ENCODE measurements at places on chromosomes 4 and X.

- DNase-seq: no peak
These were observed 937.2 kb upstream of the GRID2 start for GRCh38 chr4:91366554-91366953.

DNA sequence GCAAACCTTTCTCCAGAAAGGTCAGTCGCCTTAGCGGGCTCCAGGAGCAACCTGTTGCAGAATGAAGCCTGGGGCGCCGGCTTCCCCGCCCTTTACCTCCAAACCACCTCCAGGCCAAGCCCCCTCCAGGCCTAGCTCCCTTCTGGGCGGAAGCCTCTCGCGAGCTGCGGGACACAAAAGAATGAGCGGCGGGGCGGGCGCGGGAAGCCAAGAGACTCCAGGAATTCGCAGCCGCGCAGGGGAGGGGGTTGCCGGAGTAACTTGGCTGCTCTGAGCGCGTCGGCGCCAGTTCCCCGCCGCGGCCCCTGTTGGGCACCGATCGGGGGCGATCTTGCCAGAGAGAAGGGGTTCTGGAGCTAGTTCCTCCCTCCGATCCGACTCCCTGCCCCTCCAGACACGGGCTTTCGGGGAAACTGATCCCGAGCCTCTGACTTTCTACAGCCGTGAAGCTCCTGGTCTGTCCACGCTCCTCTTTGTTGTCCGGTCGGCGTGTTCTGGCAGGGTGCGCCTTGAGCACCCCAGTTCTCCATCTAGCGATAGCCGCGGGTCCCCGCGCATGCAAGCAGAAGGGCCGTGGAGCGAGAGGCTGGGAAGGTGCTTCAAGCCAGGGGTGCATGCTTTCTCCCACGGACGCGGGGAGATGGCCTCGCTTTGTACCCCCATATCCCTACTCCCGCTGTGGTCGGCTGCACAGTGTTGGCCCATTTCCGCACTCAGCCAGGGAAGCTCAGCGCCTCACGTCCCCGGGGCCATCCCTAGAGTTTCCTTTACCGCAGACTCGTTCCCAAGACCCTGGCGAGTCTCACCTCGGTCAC is 1.2 kb downstream of the PROM1 start:
- peak; percentile 9 for DNase-seq

DNA sequence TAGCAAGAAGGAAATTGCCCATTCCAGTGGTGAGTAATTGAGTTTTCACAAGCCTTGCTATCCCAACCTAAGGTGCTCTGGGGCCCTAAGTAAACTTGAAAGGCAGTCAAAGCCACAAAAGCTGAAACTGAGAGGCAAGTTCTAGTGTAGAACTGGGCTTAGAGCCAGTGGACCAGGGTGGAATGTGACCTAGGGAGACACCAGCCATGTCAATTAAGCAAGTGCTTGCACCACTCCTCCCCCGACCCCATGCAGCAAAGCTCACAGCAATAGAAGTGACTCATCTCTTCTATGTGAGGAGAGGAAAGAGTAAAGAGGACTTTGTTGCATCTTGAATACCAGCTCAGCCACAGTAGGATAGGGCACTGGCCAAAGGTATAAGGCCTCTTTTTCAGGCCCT is 486.1 kb upstream of the POU3F4 start:
- no peak for DNase-seq

DNA sequence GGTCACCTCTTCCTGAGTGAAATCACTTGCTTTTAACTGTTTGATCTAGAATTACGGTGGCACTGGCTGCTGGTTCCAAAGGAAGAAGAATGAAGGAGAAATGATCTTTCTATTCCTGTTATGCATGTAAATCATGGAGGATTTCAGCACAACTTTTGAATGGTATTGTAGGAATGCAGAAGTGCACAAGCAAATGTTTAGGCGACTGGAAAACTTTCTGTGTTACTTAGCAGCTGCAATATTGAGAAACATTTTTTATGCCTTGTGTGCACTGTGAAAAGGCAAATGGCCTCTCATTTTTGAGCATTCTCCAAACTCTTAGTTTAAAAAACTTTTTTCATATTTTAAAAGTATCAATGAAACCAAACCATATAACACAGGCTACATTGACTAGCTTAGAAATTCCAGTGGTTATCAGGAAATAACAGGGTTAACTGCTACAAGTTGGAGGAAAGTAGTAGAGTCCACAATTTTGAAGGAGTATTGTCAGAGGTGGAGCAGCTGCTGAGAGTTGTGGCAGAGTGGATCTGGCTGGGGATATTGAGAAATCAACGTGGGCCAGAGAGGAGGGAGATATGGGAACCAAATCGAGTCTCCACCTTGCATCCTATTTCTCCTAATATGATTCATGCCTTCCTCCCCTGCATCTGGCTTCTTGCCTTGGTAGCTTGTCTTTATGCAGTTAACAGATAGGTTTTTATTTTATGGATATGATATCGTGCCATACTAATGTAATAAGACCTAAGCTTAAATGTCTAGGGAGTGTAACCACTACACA is 32.0 kb upstream of the FHL1 start:
- DNase-seq: no peak

DNA sequence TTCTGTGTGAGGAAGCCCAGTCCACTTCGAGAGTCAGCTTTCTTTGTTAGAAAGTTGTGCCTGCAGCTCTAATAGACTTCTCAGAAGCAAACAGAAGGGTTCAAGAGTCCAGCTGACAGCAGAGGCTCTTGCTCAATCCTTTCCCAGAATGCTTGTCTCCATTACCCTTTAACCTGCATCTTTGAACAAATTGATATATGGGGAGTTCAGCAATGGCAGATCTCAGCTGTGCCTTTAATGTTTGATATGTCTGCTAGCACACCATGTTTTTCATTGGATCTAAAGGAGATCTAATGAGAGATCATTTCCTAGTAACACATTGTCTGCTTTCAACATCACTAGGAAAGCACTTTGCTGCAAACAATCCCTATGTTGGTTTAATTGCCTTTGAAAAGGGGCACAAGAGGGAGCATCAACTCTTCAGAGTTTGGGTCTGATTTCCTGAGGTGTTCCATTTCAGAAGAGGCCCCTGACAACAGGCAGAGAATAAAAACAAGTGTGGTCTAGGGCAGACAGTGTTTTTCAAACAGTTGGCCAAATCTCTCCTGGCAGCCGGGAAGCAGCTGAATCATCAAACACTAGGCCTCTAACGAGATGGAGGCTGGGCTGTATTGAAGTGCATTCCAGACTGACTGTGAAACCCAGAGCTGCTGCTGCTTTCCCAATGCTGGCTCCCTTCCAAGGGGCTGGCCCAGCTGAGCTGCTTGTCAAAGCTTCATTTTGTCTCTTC is 55.5 kb downstream of the LUZP4 start:
- peak; percentile 85 for DNase-seq

DNA sequence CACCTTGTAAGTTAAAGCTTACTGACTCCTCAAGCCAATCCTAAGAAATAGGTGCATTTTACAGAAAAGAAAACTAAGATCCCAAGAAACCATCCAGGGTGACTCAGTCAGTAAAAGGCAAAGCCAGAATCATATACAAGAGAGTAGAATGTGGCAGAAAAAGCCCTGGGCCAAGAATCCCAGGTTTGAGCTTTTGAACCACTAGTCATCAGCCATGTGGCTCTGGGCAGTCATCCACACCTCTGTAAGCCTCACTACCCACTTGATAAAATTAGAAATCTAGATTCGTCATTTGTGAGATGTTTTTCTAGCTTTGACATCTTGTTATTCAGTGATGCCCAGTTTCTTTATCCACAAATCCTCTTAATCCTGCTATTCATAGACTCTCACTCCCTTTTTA is 122.2 kb upstream of the PDE5A start:
- peak; percentile 4 for DNase-seq

DNA sequence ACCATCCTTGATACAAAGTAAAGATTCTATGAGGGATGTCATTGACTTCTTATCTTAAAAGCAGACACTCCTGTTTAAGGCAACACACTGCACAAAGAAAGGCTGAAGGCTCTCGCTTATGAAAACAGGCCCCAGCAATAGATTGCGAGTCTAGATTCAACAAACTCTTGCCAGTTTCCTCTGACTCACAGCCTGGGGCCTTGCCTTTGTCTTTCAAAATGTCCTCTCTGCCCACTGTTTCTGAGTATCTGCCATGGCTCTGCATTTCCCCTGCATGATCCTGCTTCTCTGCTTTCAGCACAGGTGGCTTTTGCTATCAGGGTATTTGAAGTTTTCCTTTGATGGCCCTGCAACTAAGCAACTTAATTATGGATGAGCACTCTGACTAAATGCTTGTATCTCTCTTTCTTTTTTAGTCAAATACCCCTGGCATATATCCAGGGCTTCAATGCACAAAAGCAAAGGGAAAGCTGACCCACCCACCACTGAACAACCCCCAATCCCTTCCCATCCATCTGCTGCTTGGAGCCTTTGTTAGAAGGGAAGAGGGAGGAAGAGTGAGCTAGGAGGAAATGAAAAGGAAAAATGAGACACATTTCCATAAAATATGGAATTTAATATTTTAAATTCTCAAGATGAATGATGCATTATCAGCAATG is 32.2 kb downstream of the NDP start:
- peak; percentile 51 for DNase-seq

GRCh38 chrX:129653181-129653970 is 1.4 kb downstream of the APLN start:
- DNase-seq: no peak

- DNase-seq: no peak
These were observed 46.7 kb downstream of the DDX60L start for GRCh38 chr4:168433571-168433970.

DNA sequence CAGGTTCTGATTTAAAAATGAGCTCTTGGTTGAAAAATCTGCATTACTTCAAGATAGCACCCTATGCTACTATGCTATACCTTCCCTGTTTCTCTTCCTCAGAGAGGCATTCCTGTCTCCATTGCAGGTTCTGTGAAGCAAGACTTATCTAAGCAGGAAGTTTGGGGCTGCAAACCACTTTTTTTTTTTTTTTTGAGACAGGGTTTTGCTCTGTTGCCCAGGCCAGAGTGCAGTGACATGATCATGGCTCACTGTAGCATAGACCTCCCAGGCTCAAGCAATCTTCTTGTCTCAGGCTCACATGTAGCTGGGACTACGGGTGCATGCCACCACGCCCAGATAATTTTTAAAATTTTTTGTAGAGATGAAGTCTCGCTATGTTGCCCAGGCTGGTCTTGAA is 4.0 kb upstream of the CCNG2 start:
- no peak for DNase-seq

- DNase-seq: no peak
These were observed 111.1 kb downstream of the APOOL start for GRCh38 chrX:85114776-85115175.

- DNase-seq: peak; percentile 59
These were observed 51.0 kb downstream of the GUCY1B1 start for GRCh38 chr4:155809835-155810234.

GRCh38 chrX:10040961-10041360 is 73.8 kb downstream of the CLDN34 start:
- no peak for DNase-seq

DNA sequence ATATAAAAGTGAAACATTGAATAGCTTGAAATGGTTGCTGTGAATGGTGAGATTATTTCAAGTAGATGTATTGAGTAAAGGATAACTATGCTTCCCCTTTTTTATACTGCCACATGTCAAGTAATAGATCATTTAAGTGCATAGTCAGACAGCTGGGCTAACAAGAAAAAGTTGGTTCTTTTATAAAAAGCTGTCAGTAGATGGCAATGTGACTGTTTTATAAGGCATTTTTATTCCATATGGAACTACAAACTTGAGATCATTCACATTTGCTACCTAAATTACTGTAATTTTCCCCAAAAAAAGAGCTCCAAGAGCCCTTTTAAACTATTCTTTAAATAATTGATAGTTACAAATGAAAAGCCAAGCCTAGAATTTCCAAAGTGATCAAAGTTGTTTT is 831.0 kb downstream of the C4orf33 start:
- DNase-seq: no peak

DNA sequence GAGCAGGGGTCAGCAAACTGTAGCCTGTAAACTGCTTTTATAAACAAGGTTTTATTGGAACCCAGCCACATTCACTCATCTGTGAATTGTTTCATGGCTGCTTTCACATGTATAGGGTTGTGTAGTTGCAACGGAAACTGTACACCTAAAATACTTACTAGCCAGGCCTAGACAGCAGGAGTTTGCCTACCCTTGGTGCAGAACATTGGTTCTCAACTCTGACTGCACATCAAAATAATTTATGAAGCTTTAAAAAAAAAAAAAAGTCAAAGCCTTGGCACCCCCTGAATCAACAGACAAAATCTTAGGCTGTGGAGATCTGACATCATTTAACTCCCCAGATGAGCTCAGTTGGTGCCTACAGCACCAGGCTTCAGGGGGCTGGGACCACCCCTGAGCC is 27.8 kb downstream of the ADGRA3 start:
- DNase-seq: no peak

- DNase-seq: peak; percentile 9
These were observed 43.1 kb upstream of the DRP2 start for GRCh38 chrX:101176439-101176838.

DNA sequence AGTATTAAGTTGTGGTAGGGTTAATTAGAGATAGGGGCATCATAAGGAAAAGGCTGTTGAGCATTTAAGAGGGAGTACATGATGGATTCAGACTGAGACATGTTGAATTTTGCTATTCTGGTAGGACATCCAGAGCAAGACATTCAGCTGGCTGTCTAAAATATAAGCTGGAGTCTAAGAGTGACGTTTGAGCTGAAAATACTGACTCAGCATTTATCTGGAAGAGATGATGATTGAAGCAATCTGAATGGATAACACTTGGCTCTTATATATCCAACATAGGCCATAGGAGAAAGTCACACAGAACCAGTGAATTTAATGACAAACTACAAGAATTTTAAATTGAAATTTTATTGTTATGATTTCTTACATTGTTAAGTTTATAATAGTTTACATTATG is 114.3 kb downstream of the CENPC start:
- DNase-seq: no peak

All from mammary epithelial cell (primary cell).